ENCODE measurements at places on chromosomes 4 and X.

- no peak for DNase-seq
Observed at GRCh38 chr4:107299646-107300045, 263.5 kb upstream of the DKK2 start.

DNA sequence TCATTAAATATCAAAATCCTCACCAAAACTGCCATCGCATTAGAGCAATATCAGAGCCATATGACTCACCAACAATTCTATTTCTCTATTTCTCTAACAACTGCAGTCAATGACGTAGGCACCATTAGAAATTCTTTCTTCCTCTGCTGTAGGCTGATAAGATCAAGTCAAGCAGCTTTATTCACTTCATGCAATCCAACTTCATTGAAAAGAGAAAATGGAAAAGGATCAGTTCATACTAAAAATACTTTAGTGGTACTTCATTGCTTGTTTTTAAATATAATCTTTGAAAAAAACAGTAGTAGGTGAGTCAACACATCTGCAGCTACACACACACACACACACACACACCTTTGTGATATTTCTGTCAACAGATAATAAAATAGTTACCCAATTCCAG, 345.3 kb upstream of the TENM3 start:
- no peak for DNase-seq

- DNase-seq, result no peak
Observed at GRCh38 chr4:24805067-24805466, 9.7 kb downstream of the SOD3 start.

GRCh38 chr4:28508636-28509035, 1648.0 kb downstream of the STIM2 start:
- no peak for DNase-seq

DNA sequence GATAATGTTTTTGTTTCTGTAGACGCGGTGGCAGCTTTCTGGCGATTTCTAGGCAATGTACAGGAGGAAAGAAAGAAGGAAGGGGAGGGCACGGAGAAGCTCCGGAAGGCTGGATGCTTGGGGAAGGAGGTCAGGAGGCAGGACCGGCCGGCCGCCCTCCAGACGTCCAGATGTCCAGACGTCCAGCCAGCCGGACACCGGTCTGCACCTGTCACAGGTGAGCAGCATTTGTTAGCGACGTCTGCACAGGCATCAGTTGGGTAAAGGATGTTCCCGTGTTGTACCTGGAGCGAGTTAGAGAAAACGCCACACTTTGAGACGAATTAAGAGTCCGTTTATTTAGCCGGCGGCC, 90.0 kb upstream of the PPP2R3B start:
- DNase-seq, result no peak

DNA sequence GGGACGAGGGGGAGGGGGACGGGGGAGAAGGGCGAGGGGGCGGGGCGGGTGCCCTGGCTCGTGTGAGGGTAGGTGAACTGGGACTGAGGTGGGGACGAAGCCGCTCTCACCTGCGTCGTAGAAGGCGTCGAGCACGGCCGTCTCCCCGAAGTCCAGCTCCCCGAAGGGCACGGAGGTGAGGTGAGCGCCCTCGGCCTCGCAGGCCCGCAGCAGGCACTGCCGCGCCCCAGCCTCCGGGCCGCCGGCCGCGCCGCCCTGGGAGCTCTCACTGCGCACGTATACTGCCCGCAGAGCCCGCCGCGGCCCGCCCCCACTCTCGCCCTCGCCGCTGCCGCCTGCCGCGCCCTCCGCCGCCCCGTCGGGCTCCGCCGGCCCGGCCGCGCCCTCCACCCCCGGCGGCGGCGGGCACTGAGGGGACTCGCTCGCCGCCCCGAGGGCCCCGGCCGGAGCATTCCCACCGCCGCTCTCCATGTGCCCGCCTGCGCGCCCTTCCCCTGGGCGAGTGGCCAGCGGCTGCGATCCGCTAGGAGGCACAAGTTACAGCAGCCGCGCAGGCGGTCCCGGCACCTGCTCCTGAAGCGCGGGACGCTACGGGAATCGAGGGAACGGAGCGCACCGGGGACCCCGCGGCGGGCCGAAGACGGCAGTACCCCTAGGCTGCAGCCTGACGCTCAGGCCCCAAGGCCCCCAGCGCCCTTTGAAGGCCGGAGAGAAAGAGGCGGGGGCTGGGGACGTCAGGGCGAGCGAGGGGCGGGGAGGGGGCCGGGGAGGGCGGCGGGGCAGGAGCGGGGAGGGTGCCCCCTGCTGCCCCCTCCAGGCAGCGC, at the start of gene MAP3K15:
MAP3K15 (minus strand) TSS at position 718 of the 824 bp plus-strand sequence; CDS start at position 471, 247 bp downstream.
- DNase-seq, result peak; percentile 64

DNA sequence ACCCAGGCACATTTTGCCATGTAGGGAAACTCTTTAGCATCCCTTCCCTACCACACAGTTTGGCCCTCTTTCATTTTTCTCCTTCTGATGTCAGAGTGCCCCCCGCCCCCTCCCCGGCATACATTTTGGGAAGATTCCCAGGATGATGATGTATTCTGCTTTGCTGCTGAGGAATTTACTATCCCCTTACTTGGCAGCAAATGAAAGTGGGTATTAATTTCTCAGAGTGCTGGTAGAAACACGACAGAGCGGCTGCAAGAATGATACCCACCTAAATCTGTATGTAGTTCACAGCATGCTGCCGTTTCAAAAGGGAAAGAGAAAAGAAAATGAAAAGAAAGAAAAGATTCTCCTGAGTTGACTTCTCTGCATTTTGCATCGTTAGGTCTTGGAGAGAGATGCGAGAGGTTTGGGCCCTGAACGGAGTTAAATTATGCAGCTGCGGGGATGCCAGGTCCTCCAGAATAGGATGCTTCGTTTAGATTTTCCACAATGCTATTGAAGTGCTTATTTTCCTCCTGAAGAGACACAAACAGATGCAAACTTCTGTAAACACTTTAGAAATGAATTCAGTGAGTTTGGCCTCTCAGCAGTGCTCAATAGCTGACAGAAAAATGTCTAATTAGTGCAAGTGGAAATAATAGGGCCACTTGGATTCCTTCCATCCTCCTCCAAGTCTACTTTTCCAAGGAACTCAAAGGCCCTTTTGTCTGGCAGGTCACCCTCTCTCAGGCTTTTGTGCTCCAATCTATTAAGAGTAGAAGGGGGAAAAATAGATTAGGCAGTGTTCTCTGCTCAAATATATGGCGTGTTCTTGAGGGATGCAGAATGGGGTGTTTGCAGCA, 106.2 kb downstream of the ALPK1 start:
- DNase-seq, result no peak

DNA sequence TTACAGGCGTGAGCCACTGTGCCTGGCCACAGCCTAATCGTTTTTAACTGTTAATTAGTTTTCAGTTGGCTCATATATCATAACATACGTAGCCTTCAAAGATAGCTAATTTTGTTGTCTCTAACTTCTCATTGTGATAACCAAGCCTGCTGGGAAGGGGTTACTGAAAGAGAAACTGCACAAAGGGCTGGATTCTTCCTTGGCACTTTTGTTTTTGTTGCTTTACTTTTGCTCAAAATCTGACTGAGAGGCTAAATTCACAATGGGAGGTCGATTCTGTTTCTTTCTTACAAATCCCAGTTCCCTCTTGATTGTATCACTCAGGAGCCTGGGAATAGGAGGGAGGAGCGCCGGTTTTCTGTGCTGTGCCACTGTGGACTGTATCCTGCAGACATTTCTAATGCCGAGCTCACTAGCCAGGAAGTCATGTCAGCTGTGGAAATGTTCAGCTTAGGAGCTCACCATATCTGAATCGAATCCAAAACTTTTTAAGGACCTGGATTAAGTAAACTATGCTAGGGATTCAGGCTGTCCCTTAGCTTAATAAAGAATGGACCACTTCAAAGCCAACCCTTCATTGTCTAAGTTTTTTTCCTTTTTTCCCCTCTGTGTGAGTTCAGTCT, 120.5 kb upstream of the FAT1 start:
- no peak for DNase-seq

DNA sequence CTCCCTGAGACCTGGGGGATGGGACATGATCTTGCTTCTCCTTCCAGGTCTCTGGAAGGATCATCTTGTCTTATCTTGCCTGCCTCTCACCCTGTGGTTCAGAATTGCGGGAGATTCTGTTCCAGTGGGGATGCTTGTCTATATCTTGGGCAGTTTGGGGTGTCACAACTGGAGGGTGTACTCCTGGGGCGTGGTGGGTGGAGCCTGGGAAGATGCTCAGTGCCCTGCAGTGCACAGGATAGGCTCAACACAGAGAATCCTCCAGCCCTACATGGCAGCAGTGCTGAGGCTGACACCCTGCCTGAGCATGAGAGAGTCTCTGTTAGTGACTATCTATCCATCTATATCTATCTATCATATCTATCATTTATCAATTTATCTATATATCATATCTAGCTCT, 7.7 kb downstream of the P2RY8 start:
- no peak for DNase-seq

- DNase-seq, result no peak
Observed at GRCh38 chr4:108166441-108167315, 2.1 kb downstream of the LEF1 start.

- DNase-seq, result no peak
Observed at GRCh38 chr4:118968813-118969212, 80.2 kb downstream of the SYNPO2 start.

- no peak for DNase-seq
Observed at GRCh38 chr4:61428950-61429349, 228.8 kb downstream of the ADGRL3 start.

GRCh38 chr4:185520119-185520518, 15.2 kb downstream of the PDLIM3 start:
- DNase-seq, result no peak

DNA sequence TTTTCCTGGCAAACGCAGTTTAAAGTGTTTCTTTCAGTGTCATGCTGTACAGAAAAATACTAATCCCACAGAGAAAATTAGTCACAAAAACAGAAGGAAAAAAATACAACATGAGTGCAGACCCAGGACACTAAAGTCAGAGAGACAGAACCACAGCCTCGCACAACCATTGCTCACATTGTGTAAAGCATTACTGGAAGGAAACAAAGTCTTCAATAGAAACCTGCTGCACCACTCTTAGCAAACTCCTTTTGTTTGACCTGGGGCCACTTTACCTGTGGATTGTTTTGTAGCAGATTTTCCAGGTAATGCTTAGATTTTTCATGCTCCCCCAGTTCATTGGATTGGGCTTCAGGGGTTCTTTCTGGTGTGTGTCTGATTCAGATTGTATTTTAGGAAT, 131.8 kb upstream of the TMLHE start:
- DNase-seq, result no peak

- DNase-seq, result no peak
Observed at GRCh38 chrX:82703551-82703950, 804.5 kb upstream of the POU3F4 start.

GRCh38 chr4:12658146-12658545, 826.0 kb downstream of the RAB28 start:
- DNase-seq, result no peak

Data from 8988T (cell line).